HFFc6 (cell line): ENCODE measurements at places on chromosomes 11 and 22. TPM values are rescaled to one million over a fixed set of nuclear protein-coding genes. Genes with fewer than 3 reads are reported as not detected.

DNA sequence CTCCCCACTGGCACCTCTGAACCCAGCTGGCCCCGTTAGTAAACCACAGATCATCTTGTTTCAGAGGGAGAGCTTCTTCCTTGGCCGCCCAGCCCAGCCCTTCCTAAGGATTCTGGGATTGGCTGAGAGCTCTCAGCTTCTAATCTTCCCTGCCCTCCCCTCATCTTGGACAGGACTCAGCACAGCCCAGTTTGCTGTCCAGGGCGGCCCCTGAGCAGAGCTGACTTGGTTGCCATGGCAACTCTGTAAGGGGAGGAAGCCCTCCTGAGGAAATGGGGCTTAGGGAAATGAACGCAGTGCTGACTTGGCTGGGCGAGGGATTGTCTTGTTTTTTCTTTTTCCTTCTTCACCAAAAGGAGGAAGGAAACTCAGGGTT is 4.6 kb downstream of the APOL4 start:
- no peak for DNase-seq

DNA sequence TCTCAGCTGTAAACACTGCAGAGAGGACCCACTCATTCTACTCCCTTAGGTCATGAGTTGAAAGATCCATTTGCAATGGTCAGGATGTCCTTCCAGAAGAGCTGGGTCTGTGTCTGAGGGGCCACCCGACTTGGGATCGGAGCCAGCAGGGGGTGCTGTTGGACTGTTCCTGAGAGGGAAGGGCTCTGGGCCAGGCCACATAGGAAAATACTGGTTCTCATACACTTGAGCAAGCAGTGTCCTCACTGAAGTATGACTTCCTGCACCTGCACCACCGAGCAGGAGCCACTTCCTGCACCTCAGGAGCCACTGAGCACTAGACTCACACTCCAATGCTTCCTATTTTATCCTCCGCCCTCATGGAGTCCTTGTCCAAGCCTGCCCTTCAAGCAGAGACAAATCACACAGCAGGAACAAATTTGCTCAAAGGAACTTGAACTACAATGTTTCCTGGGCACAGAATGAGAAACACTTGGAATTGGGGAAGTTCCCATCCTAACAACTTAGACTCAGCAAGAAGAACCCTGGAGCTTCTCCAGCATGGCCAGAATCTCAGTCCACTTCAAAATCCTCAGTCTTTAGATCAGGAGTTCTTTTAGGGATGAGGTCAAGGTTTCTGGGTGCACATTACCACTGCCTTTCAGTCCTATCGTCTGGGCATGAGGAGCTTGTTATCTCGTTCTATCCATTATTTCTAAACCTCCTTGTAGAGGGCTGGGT is 36.6 kb upstream of the VPREB1 start:
- peak; percentile 38 for DNase-seq

DNA sequence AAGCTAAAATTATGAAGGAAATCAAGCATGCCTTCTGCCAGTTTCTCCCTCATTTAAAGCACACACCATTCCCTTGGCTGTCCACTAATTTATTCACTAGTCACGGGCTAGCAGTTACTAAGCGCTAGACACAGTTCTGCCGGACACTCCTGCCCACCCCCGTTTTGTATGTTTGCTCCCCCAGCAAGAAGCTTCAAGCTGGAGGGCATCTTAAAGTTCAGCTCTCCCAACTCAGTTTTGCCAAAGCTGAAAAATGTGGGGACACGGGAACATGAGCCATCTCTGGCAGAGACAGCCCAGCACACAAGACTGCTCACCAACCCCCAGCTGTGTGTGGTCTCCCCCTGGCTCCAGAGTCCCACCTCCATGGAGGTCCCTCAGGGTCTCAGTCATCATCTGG is 263.6 kb downstream of the BRD1 start:
- no peak for DNase-seq

DNA sequence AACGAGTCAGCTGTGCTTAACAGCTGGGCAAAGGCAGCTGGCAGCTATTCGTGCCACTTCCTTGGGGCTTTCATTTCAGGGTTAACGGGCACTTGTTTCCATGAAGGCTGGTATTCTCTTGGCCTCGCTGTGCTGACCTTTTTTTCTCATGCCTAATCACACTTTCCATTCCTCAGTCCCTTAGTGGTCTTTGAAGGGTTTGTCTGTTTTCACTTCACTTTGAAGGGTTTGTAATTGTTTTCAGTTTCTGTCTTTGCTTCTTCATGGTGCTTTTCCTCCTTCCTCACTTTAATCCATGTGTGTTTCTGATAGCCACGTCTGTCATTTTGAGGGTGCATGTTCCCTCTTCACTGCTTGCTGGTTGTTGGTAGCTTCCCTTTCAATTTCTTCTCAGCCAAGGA is 24.6 kb downstream of the PPIL2 start:
- DNase-seq: no peak

GRCh38 chr22:37416389-37416788 is 10.9 kb downstream of the ELFN2 start:
- no peak for DNase-seq

DNA sequence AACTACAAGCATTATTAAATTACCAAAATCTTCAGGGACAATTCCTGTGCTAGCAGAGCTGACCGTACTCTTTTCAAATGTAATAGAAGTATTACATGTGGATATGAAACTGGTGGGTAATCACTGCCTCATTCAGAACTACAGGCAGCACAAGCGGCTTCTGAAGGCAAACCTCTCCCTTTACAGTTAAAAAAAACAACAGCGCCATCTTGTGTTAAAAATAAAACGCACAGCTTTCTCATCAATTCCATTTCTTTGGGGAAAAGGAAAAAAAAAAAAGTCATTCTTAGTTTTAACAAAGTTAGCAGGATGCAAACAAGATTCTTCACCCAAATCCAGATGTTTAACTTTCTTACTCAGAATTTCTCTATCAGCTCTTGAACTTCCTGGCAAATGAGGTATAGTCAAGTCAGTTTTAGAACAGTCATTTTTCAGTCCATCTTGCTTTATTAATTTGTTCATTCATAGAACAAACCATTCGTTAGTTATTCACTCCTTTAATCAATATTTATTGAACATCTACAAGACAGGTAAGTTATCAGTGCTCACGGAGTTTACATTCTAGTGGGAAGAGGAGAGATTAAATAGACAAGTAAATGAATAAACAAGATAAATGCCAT is 331.8 kb upstream of the MPPED2 start:
- peak; percentile 17 for DNase-seq

GRCh38 chr11:1301220-1302000 is 8.0 kb downstream of the TOLLIP start:
- DNase-seq: no peak

DNA sequence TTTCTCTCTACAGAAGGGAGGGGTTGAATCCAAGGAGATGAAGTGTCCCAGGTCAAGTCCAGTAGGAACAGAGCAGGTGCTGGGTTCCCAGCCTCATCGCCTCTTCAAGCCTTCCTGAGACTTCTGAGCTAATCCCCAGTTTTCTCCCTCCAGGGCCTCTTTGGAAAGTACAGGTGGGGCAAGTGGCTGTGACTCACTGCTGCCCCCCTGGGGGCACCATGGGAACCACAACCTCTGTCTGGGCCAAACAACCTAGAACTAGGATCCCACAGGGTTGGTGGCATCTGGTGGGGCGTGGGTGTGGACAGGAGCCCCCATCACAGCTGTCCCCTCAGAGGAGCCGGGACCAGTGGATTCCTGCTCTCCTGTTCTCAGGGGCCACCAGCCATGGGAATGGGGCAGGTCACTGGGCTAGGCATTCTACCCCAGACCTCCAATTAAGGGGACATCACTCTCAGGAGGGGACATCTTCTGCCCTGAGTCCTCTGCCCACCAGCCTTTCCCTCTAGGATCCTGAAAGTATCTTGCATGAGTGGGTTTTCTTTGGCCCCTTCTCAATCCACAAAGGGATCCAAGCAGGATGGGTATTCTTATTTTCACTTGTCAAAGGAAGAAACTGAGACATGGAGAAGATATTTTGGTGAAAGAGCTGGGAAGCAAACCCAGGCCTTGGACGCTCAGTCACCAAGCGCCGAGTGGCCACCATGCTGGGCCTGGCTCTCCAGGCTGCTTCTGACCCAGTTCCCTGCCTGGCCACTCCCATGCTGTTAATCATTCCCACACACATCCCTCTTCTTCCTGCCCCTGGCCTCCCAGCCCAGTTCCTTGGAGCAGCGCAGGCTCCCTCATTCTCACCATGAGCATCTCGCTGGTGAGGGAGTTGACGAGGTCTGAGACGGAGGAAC is 23.8 kb downstream of the LRRC10B start:
- no peak for DNase-seq

DNA sequence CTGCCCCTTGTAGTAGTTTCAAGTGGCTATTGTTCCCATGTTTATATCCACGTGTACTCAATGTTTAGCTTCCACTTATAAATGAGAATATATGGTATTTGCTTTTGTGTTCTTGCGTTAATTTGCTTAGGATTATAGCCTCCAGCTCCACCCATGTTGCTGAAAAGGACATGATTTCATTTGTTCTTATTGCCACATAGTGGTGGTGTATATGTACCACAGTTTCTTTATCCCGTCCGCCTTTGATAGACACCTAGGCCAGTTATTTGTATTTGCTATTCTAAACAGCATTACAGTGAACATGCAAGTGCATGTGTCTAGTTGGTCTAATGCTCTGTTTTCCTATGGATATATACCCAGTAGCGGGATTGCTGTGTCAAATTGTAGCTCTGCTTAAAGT is 6.8 kb downstream of the OR51B2 start:
- DNase-seq: no peak

GRCh38 chr11:46694072-46694471 is 6.3 kb downstream of the ARHGAP1 start:
- no peak for DNase-seq

DNA sequence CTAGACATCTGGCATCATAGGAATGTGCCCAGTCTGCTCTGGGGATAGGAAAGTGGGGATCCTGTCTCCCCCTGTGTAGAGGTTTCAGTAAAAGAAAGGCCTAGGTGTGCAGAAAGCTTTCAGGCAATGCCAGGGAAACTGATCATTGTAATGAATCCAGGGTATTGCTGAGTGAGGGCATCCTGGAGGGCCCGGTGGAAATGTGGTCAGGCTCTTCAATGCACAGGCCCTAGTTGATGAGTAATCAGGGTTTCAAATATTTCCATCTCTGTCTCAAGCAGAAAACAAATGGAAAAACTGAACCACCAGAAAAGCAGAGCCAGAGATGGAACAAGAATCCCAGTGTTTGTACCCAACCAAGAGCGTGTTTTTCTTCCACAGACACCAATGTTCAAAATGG is 2.0 kb downstream of the CD3E start:
- no peak for DNase-seq

- no peak for DNase-seq
Observed at GRCh38 chr22:27154717-27155116, 497.3 kb downstream of the MIAT start.

DNA sequence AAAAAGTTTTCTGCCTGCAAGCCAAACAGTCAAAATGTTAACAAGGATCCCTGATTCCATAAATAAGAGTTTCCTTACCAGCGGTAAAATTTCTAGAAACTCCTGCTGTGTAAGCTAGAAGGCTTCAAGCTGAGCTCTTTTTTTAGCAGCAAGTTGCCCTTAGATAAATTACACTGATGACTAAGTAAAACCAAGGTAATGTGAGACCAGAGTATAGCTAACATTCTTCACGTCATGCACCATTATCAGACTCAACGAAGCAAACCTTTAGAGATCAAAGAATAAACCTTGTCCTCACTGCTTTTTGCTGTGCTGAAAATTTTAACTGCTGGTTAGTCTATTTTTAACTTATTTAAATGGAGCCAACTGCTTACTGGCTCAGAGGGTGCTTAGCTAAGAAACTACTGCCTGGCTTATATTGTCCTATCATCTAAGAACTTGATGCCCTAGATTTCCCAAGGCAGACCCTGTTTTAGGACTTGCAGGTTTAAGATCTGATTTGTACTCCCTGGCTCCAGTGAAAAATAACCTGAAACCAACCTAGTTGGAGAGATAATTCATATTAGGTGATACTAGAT is 900.7 kb downstream of the JRKL start:
- no peak for DNase-seq

DNA sequence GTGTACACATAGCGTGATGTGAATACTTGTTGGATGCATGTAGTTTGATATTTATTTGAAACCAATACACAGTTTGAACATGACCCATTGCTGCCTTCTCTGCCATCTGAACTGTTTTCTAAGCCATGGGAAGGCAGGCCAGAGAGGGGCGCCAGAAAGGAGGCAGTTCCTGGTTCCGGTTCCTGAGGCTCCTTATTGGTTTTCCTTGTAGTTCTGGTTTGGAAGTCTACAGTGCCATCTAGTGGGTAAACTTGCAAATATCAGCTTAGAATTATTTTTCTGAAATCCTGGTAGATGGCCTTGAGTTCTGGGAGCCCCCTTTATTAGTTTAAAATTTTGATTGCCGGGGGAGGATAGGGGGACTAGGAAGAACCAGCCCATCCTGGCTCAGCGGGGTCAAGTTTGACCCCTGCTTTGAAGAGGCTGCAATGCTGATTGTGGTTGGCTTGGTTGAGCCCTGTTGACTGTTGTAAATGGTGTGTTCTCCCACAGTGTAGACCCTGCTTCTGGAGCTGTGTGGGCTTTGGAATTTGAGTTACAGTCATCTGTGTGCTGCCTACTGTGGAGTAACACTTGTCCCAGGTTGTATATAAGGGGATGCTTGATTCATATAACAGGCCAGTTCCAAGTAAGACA is 48.4 kb downstream of the GRAMD1B start:
- peak; percentile 82 for DNase-seq

DNA sequence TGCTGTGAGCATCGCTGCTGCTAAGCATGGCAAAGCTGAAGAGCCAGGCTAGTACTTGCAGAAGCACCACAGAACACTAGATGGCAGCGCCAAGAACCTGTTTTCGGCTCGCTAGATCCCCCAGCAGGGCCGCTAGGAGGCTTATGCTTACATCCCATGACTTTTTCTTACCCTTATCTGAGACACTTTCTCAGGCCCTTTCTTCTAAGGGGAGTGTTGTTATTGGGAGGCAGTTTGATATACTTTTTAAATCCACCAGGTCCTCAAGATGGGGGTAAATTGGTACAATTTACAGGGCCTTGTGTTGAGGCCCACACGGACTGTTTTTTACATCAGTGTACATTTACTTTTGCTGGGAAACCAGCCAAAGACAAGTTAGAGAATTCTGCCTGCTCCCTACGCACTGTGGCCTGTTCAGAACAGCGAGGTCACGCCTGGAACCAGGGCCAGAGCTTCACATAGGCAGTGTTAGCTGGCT is 4.0 kb downstream of the TRIM6 start:
- peak; percentile 25 for DNase-seq

DNA sequence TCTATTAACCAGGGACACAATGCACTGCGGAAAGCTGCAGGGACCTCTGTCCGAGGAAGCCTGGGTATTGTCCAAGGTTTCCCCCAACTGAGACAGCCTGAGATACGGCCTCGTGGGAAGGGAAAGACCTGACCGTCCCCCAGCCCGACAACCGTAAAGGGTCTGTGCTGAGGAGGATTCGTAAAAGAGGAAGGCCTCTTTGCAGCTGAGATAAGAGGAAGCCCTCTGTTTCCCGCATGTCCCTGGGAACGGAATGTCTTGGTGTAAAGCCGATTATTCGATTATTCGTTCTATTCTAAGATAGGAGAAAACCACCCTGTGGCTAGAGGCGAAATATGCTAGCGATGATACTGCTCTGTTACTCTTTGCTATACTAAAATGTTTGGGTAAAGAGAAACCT is 5.2 kb downstream of the BET1L start:
- no peak for DNase-seq

The BEST1 gene
- total RNA-seq: 0.75 to 2.0 TPM (median 0.79 TPM) in 3 replicates

The MGAT3 gene
- total RNA-seq: not detected in 3 replicates

The DDIAS gene
- total RNA-seq: 4.0 to 8.0 TPM (median 7.8 TPM) in 3 replicates

The HPS5 gene
- total RNA-seq: 34.6 to 36.8 TPM (median 36.5 TPM) in 3 replicates

The FGF4 gene
- not detected in 3 replicates for total RNA-seq

The OR2AG2 gene
- 0.08 to 0.28 TPM (median 0.12 TPM) in 3 replicates for total RNA-seq
